ENCODE measurements at places on chromosomes 7 and 10.

- no peak for DNase-seq
These were observed 95.8 kb downstream of the CACNA2D1 start for GRCh38 chr7:82347808-82348207.

DNA sequence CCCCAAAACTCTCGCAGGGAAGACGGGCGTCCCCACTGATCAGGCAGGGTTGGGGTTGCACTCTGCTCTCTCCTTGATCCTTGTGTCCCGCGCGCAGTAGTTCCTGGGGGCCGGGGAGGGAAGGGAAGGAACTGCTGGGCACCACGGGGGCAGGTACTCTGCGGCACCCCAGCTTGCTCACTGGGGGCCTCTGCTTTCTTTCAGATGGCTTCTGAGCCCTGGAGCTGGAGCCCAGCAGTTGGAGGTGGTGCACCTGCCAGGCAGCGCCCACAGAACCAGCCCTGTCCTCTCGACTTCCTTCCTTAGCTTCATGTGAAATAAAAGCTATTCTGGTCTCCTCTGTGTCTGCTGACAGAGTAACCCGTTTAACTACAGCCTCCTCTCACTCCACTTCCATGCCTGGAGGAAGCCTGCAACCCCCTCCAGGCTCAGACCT lies 12.2 kb downstream of the PLAC9 start:
- DNase-seq = no peak

DNA sequence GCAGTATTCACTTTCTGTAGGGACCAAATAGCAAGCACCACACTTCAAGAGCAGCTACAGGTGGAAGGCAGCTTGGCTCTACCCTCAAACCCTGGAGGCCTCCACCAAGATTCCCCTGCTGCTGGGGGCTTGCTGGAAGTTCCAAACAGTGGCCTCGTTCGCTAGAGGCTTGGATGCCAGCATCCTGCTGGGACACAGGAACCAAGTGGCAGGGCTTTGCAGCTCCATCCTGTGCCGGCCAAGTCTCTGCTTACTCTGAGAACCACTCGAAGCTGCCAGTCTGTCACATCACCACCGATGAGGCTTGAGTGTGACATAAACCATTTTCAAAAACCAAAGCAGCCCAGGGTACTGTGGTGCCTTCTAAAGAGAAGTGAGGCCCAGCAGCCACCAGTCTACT lies 69.2 kb upstream of the UNC5B start:
- DNase-seq = no peak

GRCh38 chr7:128100949-128101713 lies 69.9 kb upstream of the LRRC4 start:
- DNase-seq = no peak

GRCh38 chr10:114526126-114526503 lies 121.8 kb upstream of the AFAP1L2 start:
- DNase-seq = no peak

DNA sequence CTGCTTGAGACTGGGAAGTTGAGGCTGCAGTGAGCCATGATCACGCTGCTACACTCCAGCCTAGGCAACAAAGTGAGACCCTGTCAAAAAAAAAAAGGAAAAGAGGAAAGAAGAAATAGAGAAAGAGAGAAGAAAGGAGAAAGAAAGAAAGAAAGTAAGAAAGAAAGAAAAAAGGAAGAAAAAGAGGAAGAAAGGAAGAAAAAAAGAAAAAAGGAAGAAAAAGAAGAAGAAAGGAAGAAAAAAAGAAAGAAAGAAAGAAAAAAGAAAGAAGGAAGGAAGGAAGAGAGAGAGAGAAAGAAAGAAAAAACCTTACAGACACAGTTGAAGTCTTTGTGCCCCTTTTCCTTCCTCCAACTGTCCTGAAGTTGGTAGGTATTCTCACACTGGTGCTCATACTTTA lies 26.6 kb upstream of the LEP start:
- no peak for DNase-seq

DNA sequence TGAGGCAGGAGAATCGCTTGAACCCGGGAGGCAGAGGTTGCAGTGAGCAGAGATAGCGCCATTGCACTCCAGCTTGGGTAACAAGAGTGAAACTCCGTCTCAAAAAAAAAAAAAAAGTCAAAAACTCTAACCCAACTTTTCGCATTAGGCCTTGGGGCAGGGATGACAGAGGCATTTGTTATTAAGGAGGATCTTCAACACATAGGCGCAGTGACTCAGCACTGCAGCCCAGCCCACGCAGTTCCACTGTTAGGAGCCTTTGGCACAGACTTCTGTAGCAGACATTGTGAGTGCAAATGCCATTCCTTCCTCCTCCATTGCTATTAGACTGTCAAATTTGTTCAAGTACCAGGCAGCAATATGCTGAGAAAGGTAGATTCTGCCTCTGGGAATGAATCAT lies 43.1 kb upstream of the KLHL7 start:
- peak; percentile 28 for DNase-seq

- no peak for DNase-seq
These were observed 24.6 kb upstream of the BAMBI start for GRCh38 chr10:28652703-28653102.

GRCh38 chr10:1002425-1003006 lies 14.3 kb downstream of the GTPBP4 start:
- DNase-seq = no peak

DNA sequence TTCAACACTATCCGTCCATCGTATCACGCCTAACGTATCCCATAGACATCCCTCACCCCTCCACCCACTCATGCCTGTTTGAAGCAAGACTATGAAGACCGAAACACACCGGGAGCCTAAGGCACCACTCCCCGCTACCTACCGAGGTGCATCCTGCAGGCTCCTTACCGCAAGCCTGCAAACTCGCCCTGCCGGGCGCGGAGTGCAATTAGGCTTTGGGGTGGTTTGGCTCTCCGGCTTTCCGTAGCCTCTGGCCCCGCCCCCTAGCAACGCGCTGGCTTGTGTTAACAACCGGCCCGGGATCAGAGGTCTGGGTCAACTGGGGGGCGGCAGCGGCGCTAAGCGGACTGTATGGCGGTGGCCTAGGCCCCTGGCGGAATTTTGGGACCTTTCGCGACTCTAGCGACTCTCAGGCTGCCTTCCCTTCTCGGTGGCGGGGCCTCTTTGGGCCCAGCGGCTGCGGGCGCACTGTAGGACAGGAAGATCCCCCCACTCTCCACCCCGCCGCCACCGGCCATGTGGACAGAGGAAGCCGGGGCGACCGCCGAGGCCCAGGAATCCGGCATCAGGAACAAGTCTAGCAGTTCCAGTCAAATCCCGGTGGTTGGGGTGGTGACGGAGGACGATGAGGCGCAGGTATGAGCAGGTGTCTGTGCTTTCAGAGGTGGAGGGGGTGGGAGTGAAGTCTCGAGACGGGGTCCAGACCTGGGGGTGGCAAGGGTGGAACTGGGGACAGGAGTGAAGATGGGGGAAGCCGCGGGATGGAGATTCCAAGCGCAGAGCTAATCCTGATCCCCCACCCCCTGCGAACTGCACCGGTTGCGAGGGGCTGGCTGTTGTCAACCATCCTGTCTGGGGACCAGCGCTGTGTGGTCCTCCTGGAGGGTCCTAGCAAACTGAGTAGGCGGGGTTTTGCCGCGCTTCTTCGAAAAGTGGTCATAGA lies at the start of gene CFAP69:
Gene CFAP69 (plus strand): TSS at position 266 of the 943 bp plus-strand sequence. CDS start 251 bp downstream, at position 517.
- peak; percentile 61 for DNase-seq

DNA sequence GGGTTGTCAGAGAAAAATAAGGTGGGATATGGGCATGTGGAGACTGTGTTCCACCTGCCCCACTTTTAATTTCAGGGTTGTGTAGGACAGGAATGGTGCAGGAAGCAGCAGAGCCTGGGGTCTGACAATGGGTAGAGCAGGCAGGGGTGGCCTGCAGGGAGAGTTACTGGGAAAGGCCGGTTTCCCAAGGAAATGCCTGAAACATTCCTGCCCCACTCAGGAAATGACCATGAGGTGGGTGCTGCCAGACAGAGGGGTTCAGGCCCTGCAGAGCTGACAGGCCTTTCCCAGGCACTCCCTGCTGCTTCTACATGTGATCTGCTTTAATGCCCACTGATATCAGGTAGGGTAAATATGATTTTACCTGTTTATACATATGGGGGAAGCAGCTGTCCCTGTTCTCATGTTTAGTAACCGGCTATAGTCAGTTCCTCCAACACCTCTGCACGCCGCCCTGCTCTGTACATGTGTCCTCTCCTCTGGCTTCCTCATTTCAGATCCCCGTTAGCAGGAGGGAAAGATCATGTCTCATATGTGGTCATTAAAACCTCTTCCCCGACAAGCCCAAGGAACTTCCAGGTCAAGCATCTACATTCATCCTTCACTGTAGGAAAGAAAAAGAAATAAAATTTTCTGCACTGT lies 118.6 kb upstream of the PRSS58 start:
- no peak for DNase-seq

- DNase-seq = no peak
These were observed 3.0 kb upstream of the TECPR1 start for GRCh38 chr7:98254951-98255610.

DNA sequence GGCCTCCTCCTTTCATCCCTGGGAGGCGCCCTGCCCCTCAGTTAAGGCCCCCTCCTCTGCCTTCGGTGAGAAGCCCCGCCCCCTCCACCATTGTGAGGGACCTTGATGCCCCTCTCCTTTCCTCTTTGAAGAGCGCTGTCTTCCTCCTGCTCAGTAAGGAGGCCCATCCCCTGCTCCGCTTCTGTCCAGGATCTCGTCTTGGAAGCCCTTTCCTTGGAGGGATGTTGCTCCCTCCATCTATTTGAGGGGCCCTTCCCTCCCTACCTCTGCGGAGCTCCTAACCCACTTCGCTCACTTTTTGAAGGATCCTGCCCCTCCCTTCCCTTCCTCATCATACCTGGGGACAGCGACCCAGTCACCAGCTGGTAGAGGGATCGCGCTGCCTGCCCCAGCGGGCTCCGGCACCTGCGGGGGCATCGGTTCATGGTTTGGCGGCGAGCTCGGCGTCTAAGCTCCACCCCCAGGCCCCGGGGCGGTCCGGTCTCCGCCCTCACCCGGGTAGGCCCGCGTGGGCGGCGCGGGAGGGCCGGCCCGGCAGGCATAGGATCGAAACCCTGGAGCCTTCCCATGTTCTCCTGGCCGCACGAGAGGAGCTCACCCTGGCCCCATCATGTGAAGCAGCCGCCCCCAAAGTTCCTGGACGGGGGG lies 4.1 kb downstream of the KCNIP2 start:
- DNase-seq = no peak

- DNase-seq = no peak
These were observed 316 bp downstream of the RBM48 start for GRCh38 chr7:92528958-92529264.

GRCh38 chr7:100641463-100641859 lies at the start of gene TFR2:
Gene TFR2 (minus strand): TSS chr7:100641552. CDS start chr7:100641509, 43 bp downstream.
- DNase-seq = no peak

- peak; percentile 46 for DNase-seq
These were observed 25.3 kb downstream of the EPHB4 start for GRCh38 chr7:100801833-100802568.

DNA sequence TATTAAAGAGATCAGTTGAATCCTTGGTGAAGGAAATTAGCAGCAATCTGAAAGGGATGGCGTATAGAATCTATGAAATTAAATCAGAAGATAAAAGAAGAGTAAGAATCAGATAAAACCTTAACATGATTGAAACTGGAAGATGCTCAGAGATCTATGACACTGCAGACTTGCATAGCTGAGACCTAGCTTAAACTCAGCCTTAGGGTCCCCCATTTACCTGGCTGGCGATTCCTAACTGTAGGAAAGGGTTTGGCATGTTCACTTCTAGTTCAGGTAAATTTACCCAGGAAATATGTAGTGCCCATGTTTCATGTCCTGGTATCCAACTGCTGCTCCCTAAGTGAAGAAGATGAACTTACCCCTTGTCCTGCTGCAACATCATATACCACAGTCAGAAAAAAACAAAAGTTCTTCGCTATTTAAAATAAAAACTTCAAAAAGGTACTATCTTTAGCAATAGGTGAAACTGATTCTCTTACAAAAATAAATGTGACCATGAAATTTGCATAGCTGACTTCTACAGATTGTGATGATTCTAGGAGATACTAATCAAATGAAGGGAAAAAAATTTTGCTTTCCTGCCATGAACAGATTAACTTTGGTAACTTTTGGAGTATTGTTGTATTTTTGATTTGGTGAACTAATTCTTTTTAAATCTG lies 47.8 kb upstream of the TMEM243 start:
- DNase-seq = no peak

DNA sequence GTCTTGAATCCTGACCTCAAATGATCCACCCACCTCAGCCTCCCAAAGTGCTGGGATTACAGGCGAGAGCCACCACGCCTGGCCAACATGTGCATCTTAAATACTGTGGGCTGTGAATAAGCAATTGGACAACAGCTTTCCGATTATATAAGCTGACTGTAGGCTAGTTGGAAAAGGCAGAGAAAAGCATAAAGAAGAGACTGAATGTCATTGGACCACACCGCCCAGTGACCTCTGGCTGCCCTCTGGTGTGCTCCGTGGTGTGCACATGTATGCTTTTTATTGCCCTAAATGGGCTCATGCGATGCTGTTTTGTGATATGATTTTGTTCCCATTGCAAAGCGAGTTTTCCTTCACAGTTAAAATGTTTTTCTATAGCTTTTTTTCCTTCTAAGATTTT lies 15.4 kb upstream of the CSGALNACT2 start:
- DNase-seq = no peak

DNA sequence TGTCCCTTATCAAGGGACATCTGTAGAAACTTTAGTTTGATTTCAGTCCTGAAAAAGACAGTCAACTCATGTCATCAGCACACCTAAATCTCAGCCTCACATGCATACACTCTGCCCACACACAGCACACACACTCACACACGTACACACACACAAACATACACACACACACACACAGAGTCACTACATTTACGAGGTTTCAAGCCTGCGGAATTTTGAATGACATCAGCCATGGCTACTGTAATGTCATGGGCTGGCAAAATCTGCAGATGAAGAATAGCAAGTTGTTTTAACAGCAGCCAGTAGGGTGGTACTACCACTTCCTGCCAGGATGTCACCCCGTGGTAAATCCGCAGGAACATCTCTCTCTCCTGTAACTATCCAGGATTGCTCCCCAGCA lies 37.1 kb upstream of the EZH2 start:
- no peak for DNase-seq

GRCh38 chr10:21150166-21150565 lies 253.1 kb upstream of the NEBL start:
- DNase-seq = no peak

GRCh38 chr7:36781011-36781738 lies 56.9 kb upstream of the AOAH start:
- no peak for DNase-seq

GRCh38 chr7:130303551-130303950 lies 10.6 kb downstream of the CPA4 start:
- no peak for DNase-seq

GRCh38 chr10:71308985-71309384 lies 10.1 kb upstream of the SLC29A3 start:
- DNase-seq = no peak
